ENCODE measurements at places on chromosomes 7 and 10. TPM values are rescaled to one million over a fixed set of nuclear protein-coding genes. Genes with fewer than 3 reads are reported as not detected.

GRCh38 chr10:81969136-81969535, 94.1 kb downstream of the NRG3 start:
- DNase-seq, result no peak

Gene AZGP1
- 1,565 TPM for total RNA-seq

Gene CLDN4
- total RNA-seq, result 1.4 TPM

- DNase-seq, result no peak
Observed at GRCh38 chr10:36443233-36443632, 682.2 kb upstream of the ANKRD30A start.

GRCh38 chr7:143455491-143455890, 12.2 kb downstream of the TAS2R60 start:
- DNase-seq, result no peak

Gene SLC16A9
- 0.42 TPM for total RNA-seq

Gene ZNF680
- total RNA-seq, result 12.7 TPM

DNA sequence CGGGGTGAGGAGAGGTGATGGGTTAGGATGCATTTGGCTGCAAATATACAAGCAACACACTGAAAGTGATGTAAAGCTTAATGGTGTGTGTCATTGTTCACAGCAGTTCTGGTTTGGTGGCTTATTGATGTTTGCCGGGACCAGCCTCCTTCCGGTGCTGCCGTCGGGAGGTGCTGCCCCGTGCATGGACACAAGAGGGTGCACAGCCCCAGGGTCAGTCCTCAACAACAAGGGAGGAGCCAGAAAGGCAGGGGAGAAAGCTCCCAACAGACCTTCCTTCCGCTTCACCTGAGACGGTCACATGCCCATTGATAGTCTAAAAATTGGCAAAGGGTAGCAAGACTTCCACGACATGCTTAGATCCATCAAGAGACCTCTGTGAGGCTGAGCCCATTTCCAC, 9.5 kb downstream of the RNF32 start:
- peak; percentile 77 for DNase-seq

DNA sequence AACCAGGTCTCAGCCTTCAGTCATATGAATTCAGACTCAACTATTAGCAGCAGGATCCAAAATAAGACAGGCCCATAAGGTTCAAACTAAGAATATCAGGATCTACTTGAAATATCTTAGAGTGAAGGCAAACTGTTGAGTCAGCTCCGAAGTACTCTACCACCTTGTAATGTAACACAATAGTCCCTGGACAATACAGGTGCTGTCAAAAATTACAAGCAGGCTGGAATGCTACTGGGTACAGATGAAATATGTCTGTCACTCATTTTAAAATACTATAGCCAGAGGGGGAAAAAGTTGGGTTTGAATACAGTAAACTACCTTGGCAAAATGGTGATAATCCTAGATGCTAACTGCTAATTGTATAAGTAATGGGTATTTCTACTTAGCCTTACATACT, 6.8 kb downstream of the PAXIP1 start:
- no peak for DNase-seq

GRCh38 chr7:81846398-81846797, 76.6 kb upstream of the HGF start:
- no peak for DNase-seq

Gene TMEM273
- total RNA-seq, result 3.9 TPM

GRCh38 chr7:46047581-46047980, 126.5 kb upstream of the IGFBP3 start:
- DNase-seq, result no peak

DNA sequence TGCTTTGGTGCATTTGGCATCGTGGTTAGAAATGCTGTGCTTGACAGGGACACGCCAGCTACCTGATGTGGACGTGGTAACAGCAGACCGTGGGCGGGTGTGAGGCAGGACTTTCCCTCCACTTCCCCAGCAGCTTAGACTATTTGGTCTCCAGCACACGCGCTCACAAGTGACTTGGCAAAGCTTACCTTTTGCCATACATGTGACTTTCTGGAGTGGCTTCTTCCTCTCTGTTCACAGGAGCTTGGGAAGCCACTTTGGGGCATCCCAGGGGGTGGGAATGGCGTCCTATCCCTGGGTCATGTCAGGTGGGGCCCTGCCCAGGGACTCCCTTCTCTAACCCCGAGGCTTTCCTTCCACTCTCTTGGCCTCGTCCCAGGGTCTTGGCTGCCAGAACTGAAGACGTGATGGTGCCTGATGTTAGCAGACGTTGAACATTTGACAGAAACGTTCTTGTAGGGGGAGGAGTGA, 228.7 kb upstream of the KLF6 start:
- no peak for DNase-seq

GRCh38 chr7:102897211-102897631, 15.6 kb upstream of the LRRC17 start:
- no peak for DNase-seq

- DNase-seq, result no peak
Observed at GRCh38 chr7:69659983-69660382, 61.7 kb downstream of the AUTS2 start.

DNA sequence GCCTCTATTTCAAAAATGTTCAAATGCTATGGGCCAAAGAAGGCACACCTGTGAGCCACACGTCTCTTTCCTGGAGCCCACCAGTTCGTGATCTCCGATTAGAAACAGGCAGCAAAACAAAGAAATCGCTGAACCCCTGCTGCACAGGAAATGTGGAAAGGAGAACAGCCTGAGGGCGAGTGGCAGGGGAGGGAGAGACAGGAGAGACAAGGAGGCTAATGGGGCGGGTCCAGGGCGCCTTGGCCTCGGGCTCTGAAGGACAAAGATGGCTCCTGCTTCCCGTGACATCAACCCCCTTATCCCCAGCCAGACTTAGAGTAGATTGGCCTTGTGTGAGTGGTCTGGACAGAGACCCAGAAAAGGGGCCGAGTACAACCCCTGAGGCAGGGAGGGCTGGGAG, 62.4 kb upstream of the DOCK1 start:
- DNase-seq, result no peak

DNA sequence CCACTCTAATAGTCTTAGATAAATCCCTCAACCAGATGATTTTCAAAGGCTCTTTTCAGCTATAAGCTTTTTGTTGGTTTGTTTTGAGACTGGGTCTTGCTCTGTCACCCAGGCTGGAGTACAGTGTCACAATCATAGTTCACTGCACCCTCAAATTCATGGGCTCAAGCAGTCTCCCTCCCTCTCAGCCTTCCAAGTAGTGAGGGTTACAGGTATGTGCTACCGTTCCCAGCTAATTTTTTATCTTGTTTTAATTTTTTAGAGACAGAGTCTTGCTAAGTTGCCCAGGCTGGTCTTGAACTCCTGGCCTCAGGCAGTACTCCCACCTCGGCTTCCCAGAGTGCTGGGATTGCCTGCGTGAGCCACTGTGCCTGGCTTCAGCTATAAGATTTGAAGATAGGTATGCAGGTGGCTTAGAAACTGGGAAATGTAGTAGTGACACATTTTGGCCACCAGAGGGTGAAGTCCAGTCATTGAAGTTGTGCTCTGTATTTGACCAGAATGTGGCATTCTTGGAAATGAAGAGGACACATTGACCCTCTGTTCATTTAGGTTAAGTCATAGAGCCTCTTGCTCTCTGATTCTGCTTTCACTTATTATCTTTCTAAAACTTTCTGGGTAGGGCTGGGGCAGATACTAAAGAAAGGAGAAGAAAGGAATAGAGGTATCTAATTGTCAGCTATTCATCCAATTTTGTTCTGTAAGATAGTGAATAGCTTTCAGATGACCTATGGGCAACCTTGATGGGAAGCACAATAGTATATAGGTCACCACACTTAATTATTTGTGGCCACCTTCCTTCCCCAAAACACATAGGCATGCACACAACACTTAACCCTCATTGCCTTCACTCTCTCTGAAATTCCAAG, 36.0 kb downstream of the R3HCC1L start:
- DNase-seq, result peak; percentile 46

- DNase-seq, result no peak
Observed at GRCh38 chr10:99661377-99661763, 2.1 kb downstream of the ENTPD7 start.

DNA sequence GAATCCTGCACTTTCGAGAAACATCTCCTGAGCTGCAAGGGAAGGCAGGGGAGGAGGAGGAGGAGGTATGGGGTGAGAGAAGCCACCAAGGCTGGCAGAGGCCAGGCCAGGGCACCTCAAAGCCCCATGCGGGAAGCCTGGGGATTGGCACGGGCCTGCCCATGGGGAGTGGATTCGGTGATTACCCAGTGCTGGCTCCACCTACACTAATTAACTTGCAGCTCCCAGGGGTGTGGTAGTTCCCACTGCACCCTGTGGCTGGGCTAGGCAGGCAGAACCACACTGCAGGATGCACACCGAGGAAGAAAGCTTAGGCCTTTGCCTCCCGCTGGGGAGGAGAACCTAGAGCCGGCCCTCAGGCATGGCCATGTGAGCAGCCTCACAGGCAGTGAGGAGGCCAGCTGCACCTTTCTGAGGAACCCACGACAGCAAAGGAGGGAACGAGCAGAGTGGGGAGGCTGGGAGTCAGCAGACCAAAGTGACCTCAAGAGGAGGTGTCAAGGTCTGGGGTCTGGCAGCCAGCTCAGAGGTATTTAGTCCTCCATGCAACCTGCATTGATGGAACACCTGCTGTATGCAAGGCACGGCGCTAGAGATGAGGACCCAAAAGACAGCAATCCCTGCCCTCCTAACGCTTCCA, 27.2 kb downstream of the GRID1 start:
- DNase-seq, result peak; percentile 35

- DNase-seq, result no peak
Observed at GRCh38 chr10:104643303-104643663, 2.2 kb downstream of the SORCS3 start.

GRCh38 chr10:77604063-77604462, 33.5 kb downstream of the KCNMA1 start:
- DNase-seq, result no peak

DNA sequence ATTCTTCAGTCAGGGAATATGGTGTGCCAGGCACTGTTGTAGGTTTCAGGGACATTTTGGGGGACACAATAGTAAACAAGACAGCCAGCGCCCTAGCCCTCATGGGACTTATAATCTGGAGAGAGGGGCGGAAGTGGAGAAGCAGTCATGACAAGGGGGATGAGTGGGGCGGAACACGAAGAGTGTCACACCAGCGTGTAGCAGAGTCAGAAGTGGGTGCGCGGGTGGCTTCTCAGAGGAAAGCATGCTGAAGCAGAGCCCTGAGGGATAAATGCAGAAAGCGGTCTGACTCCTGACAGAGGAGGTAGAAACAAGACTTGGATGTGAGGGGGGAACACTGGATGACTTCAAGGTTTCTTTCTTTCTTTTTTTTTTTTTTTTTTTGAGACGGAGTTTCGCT, 160.3 kb upstream of the LYZL2 start:
- no peak for DNase-seq

DNA sequence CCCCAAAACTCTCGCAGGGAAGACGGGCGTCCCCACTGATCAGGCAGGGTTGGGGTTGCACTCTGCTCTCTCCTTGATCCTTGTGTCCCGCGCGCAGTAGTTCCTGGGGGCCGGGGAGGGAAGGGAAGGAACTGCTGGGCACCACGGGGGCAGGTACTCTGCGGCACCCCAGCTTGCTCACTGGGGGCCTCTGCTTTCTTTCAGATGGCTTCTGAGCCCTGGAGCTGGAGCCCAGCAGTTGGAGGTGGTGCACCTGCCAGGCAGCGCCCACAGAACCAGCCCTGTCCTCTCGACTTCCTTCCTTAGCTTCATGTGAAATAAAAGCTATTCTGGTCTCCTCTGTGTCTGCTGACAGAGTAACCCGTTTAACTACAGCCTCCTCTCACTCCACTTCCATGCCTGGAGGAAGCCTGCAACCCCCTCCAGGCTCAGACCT, 12.2 kb downstream of the PLAC9 start:
- DNase-seq, result no peak

Gene FFAR4
- total RNA-seq, result 0.25 TPM

- DNase-seq, result peak; percentile 81
Observed at GRCh38 chr7:74479961-74480829, 26.5 kb downstream of the GTF2IRD1 start.

Gene GDF10
- not detected for total RNA-seq

DNA sequence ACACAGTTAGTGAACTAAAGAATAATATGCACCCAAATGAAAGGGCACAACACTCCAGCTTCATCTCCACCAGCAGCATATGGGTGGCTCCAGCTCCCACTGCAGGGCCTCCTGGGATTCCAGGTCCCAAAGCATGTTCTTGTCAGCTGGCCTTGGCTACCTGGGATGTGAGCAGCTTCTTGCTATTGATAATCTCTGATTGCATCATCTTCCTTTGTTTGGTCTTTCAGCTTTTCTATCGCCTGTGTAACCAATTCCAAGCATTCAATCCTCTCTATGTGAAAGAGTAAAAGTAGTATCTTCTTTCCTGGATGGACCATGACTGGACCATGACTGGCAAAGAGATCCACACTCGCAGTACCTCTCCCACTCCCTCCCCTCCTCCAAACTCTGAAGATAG, 333.9 kb upstream of the GLI3 start:
- DNase-seq, result no peak

DNA sequence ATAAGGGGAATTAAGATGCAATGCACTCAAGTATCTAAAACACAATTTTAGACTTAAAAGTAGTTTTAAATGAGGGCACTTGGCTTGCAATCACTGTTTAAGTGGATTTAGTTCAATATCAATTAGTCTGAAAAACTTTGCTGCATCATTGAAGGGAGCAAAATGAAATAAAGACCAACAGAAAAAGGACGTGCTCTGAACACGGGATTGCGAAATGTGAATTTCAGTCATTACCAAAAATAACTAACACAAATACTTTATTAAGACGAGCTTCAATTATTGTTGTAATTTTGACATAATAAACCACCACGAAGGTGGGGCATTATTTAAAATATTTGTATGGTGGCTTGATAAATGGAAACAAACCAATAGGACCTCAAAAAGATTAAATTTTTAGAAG, 361.8 kb upstream of the GALNT17 start:
- no peak for DNase-seq

Gene RNF32
- total RNA-seq, result 0.84 TPM

DNA sequence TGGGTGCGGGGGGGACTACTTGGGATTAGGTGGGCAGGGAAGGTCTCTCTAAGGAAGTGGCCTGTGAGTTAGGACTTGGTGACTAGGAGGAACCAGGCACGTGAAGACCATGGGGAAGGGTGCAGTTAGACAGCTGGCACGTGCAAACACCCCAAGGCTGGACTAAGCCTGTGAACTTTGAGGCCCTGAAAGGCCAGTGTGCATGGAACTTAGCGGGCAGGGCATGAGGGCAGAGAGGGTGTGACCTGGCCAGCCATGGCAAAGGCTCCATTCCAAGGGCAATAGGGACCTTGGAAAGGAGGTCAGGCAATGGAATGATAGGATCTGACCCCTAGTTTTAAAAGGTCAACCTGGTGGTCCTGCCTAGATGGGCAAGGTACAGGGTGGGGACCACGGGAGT, 158.4 kb upstream of the PCBD1 start:
- DNase-seq, result no peak

DNA sequence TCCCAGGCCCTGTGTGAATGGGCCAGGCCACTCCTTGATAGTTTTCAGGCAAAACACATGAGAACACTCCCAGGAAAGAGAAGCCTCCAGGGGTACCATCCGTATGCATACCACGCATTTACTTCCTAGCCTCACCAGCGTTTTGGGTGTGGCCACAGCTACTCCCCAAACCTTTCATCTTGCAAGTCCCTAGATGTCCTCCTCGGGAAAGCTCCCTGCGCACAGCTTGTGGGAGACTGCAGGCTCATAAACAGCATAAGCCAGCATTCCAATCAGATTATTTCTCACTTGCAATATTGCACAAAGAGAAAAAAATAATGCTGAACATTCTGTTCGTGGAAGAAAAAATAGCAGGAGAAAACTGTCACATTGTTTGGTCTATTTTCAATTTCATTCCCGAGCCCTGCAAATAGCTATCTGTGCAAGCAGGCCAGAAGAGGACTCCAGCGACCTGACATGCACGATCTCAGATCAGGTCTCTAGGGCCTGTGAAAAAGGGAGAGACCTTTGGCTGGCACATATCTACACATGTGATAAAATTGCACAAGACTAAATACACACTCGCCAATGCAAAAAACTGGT, 175.6 kb downstream of the PLXNA4 start:
- DNase-seq, result no peak

Gene C10orf67
- not detected for total RNA-seq

Gene STOX1
- 0.25 TPM for total RNA-seq

Data from right lobe of liver (tissue), 6 donors.